NCI-H524 treated with DMSO at 0.1 percent for 48 hours (cell line): ENCODE measurements at places on chromosomes 2 and 18.

DNA sequence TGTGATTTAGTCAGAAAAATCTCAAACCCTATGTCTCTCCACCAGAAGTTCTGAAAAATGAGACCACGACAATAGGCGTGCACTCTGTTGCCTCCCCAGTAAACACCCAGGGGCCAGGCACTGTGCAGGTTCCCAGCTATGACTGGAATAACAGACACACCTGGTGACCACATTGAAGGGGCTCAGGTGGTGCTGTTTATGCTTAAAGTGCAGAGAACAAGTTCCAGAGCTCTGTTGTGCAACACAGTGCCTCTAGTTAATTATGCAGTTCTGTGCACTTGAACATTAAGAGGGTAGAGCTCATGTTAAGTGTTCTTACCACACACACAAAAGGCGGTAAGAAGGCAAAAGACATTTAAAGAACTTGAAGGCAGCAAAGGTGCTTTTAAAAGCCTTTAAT lies 52.6 kb upstream of the AFF3 start:
- peak; percentile 34 for DNase-seq

DNA sequence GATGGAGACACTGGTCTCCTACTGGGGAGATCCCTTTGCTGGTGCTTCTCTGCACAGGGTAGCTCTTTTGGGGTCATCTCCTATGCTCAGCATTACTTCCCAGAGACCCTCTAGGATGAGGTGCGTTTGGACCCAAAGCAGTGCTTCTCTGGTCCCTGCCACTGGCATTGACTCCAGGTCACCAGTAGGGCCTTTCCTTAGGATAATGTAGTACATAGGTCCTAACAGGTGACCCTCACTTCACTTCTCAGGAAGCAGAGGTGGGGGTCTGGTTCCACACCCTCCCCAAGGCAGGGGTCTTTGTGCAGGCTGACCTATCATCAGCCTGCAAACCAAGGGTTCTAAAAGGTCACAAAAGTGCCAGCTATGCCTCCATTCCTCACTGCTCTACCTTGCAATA lies 145.8 kb upstream of the HS6ST1 start:
- DNase-seq, result no peak

GRCh38 chr18:56146565-56146964 lies 491.8 kb downstream of the TXNL1 start:
- DNase-seq, result no peak

- no peak for DNase-seq
Measured at GRCh38 chr2:158300394-158300793, 156.2 kb downstream of the CCDC148 start.

GRCh38 chr2:5250482-5250881 lies 441.7 kb upstream of the SOX11 start:
- no peak for DNase-seq

DNA sequence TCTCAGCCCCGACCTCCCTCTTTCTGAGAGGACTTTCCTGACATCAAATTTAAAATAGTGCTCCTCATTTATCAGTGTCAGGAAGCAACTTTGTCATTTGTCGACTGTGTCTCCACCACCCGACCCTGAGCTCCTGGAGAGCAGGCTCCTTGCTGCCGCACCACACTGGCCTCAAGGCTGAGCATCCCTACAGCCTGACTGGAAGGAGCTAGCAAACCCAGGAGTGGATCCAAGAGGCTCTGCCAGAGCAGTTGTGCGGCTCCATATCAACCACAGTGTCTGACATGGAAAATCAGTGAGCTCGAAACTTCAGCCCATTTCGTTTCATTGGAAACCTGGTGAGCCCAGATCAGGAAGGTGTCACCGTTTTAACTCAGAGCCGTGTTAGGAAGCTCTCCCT lies 125.2 kb downstream of the PTGR3 start:
- DNase-seq, result no peak

- no peak for DNase-seq
Measured at GRCh38 chr18:3491981-3492555, 42.1 kb downstream of the TGIF1 start.

DNA sequence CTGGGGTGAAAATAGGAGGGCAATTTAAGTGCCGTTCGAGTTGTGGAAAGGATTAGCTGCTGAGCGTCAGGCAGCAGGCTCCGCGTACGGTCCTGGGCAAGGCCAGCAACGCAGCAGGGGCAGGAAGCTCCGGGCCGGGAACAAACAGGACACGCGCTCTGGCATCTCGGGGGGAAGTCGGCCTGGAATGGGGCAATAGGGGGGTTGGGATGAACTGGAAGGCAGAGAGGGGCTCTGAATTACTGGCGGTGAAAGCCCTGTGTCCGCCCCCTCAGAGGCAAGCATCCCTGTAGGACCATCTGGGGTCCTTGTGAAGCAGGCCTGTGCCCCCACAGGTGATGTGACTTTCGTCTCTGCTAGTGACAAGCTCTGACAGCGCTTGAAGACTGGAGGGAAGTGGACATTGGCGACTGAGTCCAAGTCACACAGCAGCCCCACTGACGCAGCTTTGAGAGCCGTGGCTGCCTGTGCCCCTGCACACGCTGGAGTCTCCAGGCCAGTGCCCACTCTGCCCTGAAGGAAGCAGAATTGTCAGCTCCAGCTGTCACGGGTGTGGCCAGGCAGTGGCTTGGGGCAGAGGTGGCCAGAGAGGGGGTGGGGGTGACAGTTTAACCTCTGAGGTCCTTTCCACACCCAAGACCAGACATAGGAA lies 22.3 kb downstream of the GPR35 start:
- DNase-seq, result no peak

- DNase-seq, result no peak
Measured at GRCh38 chr2:181309586-181309985, 147.6 kb upstream of the ITGA4 start.

- DNase-seq, result no peak
Measured at GRCh38 chr2:128438091-128438490, 119.4 kb upstream of the HS6ST1 start.

DNA sequence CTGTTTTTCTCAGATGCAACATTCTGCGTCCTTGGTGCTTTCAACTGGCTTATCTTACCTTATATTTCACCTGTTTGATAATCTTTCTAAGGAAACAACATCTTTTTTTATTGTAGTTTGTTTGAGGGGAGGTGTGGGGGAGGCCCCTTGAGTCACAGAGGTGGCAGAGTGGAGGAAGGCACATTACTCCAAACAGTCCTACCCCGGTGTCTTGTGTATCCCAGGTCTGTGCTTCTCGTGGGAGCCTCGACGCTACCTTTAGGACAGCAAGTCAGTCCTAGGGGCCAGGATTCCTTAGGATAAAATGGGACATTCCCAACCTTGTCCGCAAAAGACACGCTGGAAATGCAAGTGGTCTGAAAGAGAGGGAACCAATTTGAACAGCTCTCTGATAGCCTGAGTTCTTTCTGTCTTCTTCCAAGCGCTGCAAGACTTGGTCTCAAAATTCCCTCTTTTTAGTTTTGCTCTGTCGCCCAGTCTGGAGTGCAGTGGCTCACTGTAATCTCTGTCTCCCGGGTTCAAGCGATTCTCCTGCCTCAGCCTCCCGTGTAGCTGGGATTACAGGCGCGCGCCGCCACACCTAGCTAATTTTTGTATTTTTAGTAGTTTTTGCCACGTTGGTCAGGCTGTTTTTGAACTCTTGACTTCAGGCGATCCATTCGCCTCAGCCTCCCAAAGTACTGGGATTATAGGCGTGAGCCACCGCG lies 4.0 kb downstream of the GATA6 start:
- DNase-seq, result no peak

DNA sequence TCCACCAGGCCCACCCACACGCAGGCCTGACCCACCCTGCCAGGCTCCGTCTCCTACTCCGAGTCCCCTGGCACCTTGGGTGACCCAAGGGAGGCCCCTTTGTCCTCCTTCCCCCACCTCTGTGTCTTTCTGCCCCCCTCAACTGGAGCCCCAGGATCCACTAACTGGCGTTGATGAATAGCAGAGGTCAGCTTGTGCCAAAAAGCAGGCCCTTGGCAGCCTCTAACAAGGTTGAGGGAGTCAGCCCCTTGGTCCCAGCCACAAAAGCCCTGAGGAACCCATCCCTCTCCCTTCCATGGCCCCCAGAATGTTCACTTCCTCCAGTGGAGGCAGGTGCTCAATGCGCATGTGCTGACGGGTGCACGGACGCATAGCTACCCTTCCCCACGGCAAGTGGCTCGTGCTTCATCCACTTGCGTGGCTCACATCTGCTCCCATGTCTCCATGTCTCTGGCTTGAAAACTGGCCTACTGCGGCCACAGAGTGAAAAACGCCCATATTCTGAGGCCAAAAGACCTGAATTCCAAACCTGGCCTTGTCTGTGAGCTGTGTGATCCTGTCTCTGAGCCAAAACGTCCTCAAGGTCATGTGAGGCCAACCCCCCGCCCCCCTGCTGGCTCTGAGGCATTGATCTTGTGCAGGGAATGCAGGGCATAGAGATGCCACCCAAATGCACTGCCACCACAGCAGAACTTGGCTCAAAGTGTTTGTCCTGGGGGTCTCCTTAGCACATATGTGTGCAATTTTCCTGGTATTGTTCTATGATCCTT lies 19.0 kb upstream of the PTMA start:
- DNase-seq, result no peak

- DNase-seq, result no peak
Measured at GRCh38 chr2:127425540-127426490, 7.6 kb downstream of the PROC start.

- no peak for DNase-seq
Measured at GRCh38 chr2:45825001-45825651, 173.7 kb downstream of the PRKCE start.

- no peak for DNase-seq
Measured at GRCh38 chr18:77000527-77000926, 132.1 kb downstream of the MBP start.

- DNase-seq, result no peak
Measured at GRCh38 chr2:27208486-27209050, 3.3 kb upstream of the ATRAID start.

- no peak for DNase-seq
Measured at GRCh38 chr18:23853448-23854195, 160.9 kb upstream of the TTC39C start.

DNA sequence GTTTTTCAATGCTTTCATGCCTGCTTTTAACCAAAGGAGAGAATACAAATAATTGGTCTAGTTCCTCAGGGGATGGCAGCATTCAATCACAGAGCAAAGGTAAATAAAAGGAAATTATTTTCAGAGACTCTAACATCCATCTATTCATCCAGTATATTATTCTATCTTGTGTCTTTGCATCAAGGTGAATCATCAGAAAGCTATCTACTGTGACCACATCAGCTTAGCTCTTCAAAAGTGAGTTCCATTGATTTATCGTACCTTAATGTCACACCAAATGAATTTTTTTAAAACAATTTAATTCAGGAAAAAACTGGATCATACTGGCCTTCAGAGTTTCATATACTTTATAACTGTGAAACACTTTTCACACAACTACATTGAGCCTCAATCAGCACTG lies 66.1 kb downstream of the CHN1 start:
- DNase-seq, result no peak

- no peak for DNase-seq
Measured at GRCh38 chr2:42770288-42771131, 6.6 kb upstream of the OXER1 start.

GRCh38 chr2:68157002-68157401 lies 686 bp upstream of the PNO1 start:
- DNase-seq, result no peak

- no peak for DNase-seq
Measured at GRCh38 chr2:40220177-40220925, 231.5 kb downstream of the SLC8A1 start.

GRCh38 chr18:10852385-10853303 lies 296.7 kb downstream of the PIEZO2 start:
- DNase-seq, result peak; percentile 13

DNA sequence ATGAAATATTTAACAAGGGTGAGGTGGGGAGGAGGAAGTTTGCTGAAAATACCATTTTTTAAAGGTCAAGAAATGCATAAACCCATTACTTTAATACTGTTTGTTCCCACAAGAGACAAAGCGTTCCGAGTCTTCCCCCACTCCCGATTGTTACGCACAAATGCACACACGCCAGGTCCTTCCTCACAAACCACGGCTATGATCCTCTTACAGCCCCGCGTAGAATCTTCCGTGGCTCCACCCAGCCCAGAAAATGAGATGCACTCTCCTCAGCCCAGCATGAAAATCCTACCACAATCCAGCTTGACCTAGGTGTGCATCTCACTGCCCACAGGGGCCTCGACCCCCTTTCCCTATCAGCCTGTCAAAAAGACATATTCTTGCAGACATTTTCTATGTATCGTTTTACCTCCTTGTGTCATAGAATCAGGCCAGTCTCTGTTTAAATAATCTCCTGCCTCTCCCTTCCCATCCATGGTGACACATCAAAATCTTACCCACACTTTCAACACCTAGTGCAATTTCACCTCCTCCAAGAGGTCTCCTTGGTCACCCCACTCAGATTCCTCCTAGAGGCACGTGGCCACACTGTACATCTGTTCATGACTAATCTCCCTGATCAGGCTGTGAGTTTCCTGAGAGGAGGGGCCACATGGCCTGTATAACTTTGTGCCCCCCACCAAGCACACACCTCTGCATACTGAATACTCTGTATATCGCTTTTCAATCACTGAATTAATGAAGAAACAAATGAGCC lies 491.0 kb upstream of the KLHL29 start:
- peak; percentile 30 for DNase-seq

DNA sequence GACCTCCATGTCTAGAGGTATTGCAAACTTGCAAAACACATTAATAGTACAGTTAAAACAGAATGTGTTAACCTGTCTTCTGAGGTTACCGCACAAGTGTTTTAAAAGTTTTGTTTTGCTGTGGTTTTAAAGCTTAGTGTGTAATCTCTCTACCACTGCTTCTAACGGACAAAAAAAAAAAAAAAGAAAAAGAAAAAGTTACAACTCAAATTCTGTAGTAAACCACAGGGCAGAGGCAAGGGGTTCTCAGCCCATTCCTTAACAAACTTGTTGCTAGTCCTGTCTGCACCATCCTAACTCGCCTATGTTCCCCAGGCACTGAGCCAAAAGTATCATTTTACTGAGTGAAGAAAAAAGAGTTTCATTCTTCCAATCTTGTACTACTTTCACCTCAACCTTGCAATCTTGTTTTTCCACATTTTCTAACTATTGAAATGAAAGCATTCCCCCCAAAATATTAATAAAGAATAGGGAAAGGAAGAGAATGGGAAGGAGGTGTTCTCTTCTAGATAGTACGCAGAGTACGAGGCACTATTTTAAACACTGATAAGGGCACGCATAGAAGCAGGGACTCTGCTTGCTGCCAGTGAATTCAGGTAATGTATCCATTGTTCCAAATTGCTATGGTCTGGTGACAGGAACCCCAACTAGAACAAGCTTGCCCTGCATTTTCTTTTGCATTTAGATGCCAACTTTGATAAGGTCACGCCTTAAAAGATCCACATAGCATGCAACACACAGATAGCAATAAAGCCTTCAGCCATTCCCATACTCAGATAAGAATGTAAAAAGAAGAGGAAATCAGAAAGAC lies 47.1 kb downstream of the IKZF2 start:
- no peak for DNase-seq
